ENCODE measurements at places on chromosomes 16 and 17.

DNA sequence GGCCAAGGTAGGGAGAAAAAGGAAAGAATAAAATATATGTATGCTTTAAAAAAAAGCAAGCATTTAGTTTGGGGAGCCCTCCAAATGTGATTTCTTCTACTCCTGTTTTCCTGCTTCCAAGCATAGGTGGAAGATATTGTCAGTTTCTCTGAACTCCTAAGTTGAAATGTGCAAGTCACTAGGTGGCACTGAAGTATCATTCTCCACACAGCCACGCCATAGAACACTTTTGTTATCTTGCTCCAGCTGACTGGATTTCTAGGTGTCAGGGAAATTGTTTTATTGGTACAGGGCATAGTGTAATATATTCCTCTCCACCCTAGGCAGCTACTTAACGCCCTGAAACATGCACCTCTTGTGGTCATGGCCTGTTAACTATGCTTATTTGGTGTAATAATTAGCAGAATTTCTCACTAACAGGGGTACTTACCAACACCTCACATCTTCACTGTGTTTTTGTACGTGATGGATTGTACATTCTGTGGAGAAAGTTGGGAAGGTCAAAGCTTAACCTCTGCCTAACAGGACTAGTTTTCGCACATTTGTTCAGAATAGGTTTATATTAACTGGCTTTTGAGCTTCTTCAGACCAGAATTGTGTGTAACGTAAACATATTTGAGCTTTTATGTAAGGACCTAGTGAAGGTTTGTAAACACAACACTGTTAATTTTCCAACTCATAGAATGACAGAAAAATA lies 69.3 kb downstream of the FTO start:
- no peak for DNase-seq

- DNase-seq: no peak
Measured at GRCh38 chr17:82678265-82678891, 20.1 kb downstream of the RAB40B start.

DNA sequence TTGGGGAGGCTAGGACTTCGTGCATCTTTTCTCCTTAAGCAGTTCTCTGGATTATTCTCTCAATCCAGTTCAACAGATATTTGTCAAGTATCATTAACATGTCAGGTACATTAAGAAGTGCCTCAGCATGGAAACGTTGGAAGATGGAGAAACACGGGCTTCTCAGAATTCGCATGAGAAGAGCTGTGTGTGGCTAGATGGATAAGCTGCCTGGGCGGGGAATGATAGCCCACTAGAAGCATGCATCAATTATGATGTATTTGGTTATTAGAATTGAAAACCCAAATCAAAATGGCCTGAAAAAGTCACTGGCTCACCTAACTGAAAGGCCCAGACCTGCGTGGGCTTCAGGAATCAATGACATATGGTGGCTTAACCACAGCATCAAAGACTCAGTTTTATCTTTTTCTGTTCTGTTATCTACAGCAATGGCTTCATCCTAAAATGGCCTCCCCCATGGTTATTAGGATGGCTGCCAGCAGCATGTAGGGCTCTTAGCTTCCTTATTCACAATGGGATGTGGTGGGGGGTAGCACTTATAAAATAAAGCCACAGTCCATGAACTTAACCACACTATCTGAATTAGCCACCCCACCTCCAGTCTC lies 43.9 kb downstream of the MMD start:
- DNase-seq: no peak

DNA sequence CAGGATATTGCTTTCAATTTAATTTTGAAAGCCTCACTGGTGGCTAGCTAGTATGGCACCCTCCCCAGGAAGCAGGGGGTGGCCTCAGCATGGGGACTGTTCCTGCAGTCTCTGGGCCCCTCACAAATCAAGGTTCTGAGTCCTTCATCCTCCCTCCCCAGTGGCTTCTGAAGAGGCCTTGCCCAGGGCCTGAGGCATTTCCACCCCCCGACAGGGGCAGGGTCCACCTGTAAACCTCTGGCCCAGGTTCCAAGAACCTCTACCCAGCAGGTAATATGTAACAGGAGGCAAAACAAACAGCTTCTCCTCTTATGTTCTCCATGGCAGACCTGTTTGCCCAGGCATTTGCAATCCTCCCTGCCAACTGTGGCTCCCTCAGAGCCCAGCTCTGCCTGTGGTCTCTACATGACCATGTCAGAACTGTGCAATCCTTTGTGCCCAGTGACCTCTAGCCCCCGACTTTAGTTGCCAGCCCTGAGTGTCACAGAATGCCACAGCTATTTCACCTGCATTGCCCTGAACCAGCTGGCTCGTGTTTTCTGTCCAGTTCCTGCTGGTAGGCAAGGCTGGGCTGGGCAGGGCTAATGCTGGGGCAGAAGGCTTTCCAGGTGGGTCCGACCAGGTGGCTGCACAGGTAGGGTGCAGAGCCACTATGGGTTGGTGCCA lies 14.3 kb downstream of the ACSF2 start:
- DNase-seq: no peak

DNA sequence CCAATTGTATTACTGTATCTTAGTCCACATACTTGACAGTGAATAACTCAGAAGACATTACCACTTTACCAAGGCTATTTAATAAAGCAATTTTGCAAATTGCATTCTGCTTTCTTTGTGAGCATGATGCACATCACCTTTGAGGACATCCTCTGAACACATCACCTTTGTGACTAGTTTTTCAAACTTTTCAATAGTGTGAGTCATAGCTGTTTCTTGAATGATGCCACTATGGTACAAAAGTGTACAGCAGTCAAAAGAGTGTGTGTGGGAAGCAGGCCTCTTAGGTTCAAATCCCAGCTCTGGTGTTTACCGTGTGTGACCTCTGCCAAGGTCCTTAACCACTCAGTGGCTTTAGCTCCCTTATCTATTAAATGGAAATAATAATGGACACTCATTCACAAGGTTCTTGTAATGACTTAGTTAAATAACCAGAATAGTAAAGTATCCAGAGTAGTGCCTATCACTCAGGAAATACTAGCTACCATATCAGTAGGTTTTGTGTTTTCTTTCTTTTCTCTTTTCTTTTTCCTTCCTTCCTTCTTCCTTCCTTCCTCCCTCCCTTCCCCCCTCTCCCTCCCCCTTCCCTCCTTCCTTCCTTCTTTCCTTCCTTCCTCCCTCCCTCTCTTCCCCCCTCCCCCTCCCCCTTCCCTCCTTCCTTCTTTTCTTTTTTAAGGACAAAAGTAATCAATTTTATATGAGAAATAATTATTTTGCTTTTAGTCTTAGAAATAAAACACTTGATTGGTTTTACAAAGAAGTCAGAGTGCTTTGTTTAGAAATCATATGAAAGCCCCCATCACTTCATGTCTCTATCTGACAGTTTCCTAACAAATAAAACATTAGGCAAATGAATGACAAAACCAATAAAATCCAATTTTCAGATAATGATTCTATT lies 178.9 kb downstream of the MYO1D start:
- DNase-seq: no peak

DNA sequence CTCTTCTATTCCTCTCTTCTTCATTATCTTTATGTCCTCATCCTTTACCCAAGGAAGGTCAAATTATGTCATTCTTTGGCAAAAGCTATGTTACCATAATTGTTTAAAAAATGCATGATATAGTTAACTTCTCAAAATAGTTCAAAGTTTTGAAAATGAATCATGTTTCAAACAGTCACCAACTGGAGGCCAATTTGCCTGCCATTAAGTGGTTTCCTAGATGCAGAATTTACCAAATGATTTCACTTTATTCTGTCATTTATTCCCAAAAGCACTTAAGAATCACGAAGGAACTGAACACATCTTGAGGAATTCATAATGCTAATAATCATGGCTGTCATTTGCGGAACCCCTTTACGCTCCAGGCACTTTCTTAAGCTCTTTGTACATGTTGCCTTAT lies 190.9 kb upstream of the CDH11 start:
- no peak for DNase-seq

DNA sequence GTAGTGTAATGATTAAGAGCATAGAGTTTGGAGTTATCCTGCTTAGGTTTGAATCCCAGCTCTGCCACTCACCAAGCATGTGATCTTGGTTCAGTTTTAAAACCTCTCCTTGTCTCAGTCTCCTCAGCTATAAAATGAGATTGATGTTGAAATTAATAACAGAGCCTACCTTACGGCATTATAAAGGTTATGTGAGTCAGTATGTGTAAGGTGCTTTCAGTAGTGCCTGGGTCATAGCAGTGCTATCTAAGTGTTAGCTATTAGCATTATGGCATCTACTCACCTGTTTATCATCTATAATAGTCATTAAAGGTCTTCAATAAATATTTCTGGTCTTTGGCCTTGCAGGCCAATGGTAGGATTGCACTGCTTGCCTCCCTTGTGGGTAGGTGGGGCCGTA lies 53.4 kb downstream of the PRKCB start:
- no peak for DNase-seq

- no peak for DNase-seq
Measured at GRCh38 chr17:76735006-76735405, 2.1 kb downstream of the SRSF2 start.

- no peak for DNase-seq
Measured at GRCh38 chr16:5379954-5380353, 282.4 kb upstream of the EEF2KMT start.

DNA sequence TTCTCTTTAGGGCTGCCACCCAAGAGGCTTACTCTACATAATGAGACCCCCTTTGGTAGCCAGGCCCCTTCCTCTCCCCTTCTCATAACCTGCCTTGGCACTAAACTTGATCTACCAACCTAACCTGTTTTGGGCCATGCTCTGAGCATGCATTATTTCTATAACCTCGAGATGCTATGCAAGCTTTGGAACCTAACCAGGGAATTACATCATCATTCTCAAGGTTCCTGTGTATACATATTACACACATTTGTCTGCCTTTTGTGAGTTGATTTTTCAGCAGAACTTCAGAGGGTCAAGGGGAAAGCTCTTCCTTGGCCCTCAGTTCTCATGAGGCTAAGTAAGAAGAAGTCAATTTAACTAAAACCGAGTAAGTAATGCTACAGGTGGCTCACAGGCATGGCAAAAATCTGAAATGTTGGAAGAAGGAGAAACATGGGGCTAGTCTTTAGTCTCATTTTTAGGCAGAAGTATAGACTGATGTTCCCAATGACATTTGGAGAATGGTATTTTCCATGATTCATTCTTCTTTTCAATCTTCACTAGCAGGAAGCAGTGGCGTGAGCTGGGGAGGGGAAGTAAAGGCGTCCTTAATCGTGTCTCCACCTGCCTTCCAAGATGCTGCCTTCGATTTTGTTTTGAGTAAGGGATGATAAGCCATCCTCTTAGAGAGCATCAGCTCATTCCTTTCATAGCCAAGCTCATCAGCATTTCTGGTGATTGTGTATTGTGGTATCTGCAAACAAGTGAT lies 308.4 kb downstream of the ABCC12 start:
- DNase-seq: no peak

GRCh38 chr16:89473136-89473712 lies 17.1 kb downstream of the ANKRD11 start:
- DNase-seq: no peak

- DNase-seq: no peak
Measured at GRCh38 chr16:58753711-58754134, 19.6 kb upstream of the GOT2 start.

- DNase-seq: no peak
Measured at GRCh38 chr17:71063127-71063526, 893.8 kb downstream of the KCNJ2 start.

GRCh38 chr16:17384471-17384870 lies 86.3 kb downstream of the XYLT1 start:
- DNase-seq: no peak

DNA sequence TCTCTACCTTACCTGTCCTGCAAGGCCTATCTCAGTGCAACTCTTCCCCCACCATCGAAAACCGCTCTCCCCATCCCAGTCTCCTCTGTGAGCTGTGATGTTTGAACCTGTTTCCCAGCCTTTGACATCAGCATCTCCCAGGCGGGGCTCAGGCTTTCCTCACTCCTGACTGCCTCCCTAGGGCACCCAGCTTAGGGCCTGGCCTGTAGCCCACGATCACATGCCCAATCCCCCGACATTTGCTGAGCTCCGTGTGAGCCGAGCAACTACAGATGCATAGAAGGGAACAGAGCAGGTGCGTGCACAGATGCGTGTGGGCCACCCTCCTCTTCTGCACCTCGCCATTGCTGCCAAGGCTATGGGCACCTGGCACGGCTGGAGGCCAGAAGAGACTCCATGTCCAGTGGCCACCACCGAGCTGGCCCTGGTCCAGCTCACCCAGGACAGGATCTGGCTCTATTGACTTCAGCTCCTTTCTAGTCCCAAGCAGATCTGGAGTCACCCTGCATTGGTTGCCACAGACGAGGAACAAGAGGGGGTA lies 35.5 kb upstream of the CMIP start:
- no peak for DNase-seq

GRCh38 chr16:88333848-88334777 lies 48.6 kb upstream of the ZNF469 start:
- no peak for DNase-seq

- DNase-seq: no peak
Measured at GRCh38 chr16:70805380-70805779, 4.4 kb upstream of the VAC14 start.

- no peak for DNase-seq
Measured at GRCh38 chr17:29596811-29597210, 3.9 kb downstream of the ANKRD13B start.

All from stimulated activated CD8-positive, alpha-beta memory T cell treated with anti-CD3 and anti-CD28 coated beads, Interleukin-15, amount 100 ng/mL, for 24 hours (primary cell).